ENCODE measurements at places on chromosomes 16 and 17. TPM values are rescaled to one million over a fixed set of nuclear protein-coding genes. Genes with fewer than 3 reads are reported as not detected.

The ABCA5 gene
- total RNA-seq = 13.0 TPM

The CFAP52 gene
- not detected for total RNA-seq

- H3K4me3 ChIP-seq = no peak overlapping the region
- DNase-seq = no peak
- no peak overlapping the region for H3K27ac ChIP-seq
- H3K27me3 ChIP-seq = peaks cover 5% of the 10 kb centered on the region
- H3K4me1 ChIP-seq = no peaks in the 10 kb centered on the region
- no peaks in the 10 kb centered on the region for H3K36me3 ChIP-seq
These were observed 76.0 kb downstream of the IRX3 start for GRCh38 chr16:54210452-54211125.

DNA sequence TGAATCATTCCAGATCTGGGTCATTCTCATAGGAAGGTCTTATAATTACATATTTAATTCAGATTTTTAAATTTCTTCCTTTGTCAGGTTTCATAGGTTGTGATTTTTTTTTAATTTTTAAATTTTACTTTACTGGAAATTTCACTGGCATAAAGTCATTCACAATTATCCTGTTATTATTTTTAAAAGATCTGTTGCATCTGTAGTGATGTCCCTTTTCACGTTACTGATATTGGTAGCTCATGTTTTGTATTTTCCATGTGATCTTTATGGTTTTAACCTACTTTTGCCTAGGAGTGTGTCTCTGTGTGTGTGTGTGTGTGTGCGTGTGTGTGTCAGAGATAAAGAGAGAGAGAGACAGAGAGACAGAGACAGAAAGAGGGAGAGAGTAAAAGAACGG lies 216.6 kb upstream of the KCNJ16 start:
- H3K4me3 ChIP-seq = no peak overlapping the region
- H3K36me3 ChIP-seq = no peaks in the 10 kb centered on the region
- DNase-seq = no peak
- H3K27ac ChIP-seq = no peak overlapping the region
- no peaks in the 10 kb centered on the region for H3K4me1 ChIP-seq

DNA sequence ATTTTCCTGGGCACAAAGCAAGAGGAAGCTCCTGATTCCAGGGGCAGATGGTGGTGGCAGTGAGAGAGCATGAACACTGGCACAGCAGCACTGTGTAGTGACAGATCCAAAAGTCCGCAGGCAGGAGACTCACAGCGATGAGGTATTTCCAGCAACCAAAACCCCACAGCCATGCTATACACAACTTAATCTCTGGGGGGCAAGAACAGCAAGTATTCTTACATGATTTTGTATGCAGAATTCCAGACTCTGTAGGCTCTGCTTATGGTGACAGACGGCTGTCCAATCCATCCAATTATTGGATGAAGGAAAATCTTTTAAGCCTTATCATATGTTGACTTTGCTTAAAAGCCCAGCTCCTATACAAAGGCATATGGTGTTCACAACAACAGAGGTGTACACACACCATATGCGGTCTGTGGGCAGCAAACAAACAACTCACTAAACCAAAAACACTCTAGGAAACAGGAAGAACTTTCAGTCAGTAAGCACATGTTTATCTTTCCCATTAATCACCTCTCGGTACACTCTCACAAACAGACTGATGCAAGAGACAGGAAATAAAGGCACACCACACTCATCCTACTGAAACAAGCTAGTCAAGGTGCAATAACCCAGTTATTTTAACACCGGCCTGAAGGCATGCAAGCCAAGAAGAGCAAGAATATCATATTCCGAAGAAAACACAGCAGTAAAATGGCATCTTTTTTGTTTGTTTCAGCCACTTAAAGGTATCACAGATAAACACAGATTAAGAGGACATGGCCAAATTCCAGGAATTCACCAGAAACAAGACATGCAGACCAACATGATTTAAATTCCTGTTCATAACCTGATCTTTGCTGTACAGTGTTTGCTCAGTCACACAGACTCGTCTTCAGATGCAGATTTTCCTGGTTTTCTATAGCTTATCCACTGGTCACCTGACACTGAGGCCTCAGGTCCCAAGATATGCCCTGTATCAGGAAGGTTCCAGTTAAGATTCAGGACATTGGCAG lies 47.8 kb downstream of the ERN1 start:
- H3K27me3 ChIP-seq = no peaks in the 10 kb centered on the region
- H3K4me3 ChIP-seq = peak overlapping the region; percentile 49
- peak; percentile 74 for DNase-seq

GRCh38 chr16:12548270-12548983 lies 255.3 kb downstream of the CPPED1 start:
- H3K4me3 ChIP-seq = no peak overlapping the region
- peaks cover 48% of the 10 kb centered on the region for H3K4me1 ChIP-seq
- DNase-seq = peak; percentile 38
